Astrocyte of the cerebellum (primary cell): ENCODE measurements at places on chromosomes 3 and 15.

- DNase-seq = no peak
Measured at GRCh38 chr3:57029924-57030323, 30.5 kb upstream of the SPATA12 start.

DNA sequence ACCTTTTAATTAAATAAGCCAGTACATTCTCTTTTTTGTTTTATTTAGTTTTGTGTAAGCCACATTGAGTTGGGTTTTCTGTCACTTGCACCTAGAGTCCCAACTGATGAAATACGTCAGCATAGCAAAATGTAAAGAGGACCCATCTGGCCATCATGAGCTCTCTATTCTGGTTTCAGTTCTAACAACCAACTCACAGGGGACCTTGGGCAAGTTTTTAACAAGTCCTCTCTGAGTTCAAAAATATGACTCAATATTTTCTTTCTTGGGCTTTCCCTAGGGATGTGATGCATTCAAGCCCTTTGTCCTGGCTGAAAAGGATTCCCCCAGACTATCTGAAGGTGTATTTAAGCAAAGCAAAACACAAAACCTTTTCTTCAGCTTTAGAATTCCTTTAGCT lies 32.9 kb downstream of the PLCH1 start:
- DNase-seq = no peak

DNA sequence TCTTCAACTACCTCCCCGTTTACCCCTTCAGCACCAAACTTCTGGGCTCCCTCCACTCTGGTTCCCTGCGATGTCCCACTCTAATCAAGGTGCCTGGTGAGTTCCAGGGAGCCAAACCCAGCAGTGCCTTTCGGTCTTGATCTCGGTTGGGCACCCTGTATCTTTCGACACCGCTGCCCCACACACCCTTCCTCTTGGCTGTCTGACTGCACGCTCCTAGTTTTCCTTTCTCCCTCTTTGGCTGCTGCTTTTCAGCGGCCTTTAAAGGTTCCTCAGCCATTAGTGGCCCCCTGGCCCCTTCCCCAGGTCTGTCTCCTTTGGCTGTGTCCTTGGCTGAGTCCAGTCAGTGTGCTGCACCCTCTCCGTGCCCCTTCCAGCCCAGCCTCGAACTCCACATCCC lies 784 bp downstream of the TTLL3 start:
- no peak for DNase-seq

- DNase-seq = no peak
Measured at GRCh38 chr3:140903196-140903595, 38.4 kb upstream of the SLC25A36 start.

GRCh38 chr15:100692671-100693070 lies 90.3 kb downstream of the ASB7 start:
- DNase-seq = no peak

GRCh38 chr15:56582785-56583184 lies 117.8 kb upstream of the MNS1 start:
- DNase-seq = no peak

DNA sequence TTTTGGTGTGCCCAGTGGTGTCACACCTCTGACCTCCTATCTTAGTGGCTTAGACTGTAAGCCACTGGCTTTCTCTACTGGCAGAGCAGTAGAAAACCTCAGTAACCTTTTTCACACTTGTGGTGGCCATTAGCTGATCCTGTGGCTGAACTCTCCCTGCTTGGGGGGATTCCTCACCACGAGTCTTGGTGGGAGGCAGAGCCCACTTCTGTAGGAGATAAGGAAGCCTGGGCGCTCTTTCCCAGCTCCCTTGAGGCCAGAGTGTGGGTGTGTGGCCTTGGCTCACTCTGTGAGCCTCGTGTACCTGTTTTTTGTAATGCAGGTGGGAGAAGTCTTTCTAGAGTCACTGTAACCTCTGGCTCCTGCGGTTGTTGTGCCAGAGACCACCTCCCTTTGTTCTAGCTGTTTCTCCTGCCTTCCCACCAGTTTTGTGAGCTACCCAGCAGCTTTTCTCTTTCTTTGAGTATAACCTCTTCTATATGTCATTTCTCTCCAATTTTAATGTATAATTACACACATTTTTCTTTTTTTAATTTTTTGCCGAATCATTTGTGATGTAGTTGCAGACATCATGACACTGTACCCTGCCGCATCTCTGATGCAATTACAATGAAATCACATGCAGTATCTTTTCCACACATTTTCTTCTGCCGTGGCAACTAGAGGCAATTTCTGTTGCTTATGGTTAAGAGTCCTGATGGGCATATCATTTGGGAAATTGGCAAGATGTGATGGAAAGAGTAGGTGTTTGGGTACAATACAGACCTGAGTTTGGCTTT lies 13.8 kb downstream of the XCR1 start:
- DNase-seq = no peak

GRCh38 chr3:54032598-54032997 lies 89.8 kb upstream of the CACNA2D3 start:
- DNase-seq = no peak

DNA sequence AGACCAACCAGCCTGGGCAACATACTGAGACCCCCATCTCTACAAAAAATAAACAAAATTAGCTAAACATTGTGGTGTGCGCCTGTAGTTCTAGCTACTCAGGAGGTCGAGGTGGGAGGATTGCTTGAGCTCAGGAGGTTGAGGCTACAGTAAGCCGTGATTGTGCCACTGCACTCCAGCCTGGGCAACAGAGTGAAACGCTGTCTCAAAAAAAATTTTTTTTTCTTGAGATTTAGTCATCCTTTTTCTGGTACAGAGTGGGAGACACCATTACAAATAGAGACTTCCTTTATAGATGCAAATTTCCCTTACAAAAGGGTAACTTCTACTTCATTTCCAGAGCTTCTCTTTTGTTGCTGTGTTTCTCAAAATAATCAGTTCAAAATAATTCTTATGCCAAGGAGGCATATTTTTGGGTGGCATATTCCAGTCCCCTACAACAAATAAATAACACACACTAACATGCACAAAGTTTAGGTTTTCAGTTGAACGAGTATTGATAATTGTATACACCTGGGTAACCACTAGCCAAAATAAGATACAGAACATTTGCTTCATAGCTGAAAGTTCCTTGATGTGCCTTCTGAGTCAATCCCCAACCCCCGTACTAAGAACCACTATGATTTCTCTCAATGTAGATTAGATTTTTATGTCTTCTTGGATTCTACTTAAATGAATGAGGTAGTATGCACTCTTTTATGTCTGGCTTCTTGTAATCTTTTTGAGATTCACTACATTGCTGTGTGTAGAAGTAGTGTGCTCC lies 248.9 kb upstream of the PROK2 start:
- no peak for DNase-seq

DNA sequence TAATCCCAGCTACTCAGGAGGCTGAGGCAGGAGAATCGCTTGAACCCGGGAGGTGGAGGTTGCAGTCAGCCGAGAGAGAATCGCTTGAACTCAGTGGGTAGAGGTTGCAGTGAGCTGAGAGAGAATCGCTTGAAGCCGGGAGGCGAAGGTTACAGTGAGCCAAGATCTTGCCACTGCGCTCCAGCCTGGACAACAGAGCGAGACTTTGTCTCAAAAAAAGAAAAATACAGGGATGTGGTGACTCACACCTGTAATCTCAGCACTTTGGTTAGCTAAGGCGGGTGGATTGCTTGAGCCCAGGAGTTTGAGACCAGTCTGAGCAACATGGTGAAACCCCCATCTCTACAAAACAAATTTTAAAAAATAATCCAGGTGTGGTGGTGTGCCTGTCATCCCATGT lies 26.8 kb downstream of the UBE2E1 start:
- DNase-seq = no peak

GRCh38 chr3:2589336-2589969 lies 490.8 kb downstream of the CNTN4 start:
- no peak for DNase-seq

DNA sequence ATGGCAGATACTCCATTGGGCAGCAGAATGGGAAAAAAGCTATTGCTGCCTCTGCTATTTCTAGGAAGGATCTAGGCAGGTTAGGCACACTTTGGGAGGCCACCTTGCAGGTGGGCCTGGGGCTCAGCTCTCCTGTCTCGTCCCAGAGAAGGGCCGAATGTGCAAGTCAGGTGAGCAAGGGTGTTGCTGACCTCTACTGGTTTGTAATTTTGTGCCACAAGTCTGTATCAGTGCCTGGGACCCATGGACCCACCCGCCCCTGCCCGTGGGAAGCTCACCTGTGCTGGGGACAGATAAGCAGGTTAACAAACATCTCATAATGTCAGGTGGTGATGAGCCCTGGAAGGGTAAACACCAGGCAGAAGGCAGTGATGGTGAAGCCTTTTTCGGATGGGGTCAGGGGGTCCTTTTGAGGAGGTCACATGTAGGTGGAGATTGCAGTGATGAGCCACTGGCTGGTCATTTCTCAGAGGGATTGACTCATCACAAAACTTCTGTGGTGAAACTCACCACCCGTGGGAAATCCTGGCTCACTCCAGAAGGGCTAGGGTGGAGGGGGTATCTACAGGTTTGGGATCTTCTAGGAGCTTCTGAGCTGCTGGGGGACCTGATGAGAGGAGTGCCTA lies 161.3 kb downstream of the KLF13 start:
- no peak for DNase-seq

GRCh38 chr15:98812716-98813446 lies 164.5 kb downstream of the IGF1R start:
- no peak for DNase-seq

- no peak for DNase-seq
Measured at GRCh38 chr3:140843656-140844055, 98.0 kb upstream of the SLC25A36 start.

GRCh38 chr3:117016378-117016777 lies 306.8 kb downstream of the TUSC7 start:
- DNase-seq = no peak

GRCh38 chr15:65418596-65418995 lies 4.2 kb downstream of the IGDCC4 start:
- DNase-seq = no peak

DNA sequence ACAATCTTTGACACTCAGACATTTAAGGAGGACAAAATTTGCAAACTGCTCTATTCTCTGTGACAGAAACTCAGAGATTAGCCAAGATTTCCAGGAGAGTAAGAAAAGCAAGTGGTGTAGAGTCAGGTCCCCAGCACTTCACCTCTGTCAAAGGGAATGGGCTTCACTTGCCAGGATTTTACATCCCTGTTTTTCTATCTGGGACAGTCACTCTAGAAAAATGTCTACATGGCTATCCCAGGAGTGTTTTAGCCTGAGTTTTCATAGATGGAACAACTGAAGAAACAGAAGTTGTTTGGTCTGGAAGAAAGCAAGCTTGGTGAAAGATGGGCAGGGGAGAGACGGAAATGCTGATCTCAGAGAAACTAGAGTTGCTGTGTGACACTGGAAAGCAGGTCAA lies 3.0 kb downstream of the FAM219B start:
- no peak for DNase-seq

DNA sequence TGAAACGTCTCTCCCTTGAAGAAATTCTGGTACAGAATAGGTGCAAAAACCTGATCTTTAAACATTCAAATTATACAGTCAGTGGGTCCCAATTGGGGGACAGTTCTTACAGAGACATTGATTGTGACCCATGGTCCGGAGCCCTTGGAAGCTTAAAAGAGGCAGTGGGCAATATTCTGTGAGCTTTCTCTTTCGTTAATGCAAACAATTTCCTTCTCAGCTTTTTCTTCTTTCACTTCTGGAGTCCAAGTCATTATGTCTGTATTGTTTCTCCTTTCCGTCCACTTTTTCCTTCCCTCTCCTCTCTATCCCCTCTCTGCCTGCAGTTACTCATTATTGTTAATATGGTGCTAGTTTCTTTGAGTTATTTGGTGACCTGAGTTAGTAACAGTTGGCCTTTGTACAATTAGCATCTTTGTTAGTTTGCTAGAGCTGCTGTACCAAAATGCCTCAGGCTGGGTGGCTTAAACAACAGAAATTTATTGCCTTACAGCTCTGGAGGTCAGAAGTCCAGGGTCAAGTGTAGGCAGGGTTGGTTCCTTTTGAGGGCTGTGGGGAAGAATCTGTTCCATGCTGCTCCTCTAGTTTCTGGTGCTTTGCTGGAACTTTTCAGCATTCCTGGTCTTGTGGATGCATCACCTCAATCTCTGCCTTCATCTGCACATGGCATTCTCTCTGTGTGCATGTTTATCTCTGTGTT lies 102.6 kb downstream of the GMPS start:
- DNase-seq = no peak

DNA sequence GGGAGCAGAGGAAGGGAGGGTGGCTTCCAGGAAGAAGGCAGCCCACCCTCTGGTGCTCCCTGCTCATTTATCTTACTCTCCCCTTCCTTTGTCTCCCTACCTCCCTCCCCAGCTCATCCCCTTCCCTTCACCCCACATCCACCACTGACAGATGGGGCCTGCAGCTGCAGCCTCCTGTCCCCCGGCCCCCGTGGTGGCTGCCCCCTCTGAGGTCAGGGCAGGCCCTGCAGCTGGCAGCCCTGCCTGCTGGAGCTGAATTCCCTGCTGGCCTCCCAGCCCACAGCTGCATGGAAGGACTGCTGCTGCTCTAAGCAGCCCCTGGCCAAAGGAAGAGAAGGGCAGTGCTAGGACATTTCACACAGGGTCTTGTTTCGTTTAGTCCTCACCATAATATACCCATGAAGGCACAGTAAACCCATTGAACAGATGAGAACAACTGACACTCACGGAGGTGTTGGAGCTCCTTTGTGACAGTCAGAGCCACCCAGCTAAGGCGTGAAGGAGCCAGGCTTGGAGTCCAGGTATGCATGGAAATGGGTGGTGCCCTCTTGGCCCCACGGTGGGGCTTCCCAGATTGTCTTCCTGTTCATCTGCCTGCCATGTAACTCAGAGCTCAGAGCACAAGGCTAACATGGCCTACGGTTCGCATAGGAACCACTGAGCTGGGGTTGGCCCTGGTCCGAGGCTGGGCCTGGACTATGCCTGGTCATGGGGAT lies 121.7 kb upstream of the PRR20G start:
- DNase-seq = no peak

DNA sequence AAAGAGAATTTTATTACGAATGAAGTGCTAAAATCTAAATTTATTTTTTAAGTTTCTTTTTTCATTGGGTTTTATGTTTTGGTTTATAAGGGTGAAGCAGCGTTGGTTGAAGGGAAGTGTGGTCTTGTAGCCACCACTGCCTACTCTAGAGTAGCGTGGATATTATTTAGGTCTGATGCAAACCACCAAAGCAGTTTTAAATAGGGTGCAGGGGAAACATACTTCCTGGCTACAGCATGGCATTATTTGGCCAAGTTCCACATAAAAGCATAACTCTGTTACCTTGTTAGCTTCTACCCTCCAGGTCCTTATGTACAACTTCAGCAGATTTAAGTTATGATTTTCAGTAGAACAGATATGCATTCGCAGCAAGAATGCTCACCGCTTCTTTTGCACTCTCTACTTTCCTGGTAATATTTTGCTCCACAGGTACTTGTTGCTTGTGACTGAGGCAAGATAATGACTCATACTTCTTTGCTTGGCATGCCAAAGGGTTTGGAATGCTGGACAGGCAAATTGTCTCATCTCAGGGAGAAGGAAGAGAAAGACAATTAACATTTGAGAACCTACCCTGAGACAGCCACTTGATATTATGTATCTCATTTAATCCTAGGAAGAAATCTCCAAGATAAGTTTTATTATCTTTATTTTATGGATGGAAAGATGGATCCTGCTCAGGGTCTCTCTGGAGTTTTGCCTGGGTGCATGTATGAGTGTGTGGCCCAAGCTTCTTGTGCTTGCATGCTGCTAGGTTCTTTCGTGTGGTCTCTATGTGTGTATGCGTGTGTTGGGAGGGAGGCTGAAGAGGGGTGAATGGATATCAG lies 5.4 kb downstream of the TGFBR2 start:
- DNase-seq = no peak

- DNase-seq = no peak
Measured at GRCh38 chr3:123310741-123311140, 109.0 kb downstream of the SEC22A start.
